ENCODE measurements at places on chromosomes 2 and 18.

DNA sequence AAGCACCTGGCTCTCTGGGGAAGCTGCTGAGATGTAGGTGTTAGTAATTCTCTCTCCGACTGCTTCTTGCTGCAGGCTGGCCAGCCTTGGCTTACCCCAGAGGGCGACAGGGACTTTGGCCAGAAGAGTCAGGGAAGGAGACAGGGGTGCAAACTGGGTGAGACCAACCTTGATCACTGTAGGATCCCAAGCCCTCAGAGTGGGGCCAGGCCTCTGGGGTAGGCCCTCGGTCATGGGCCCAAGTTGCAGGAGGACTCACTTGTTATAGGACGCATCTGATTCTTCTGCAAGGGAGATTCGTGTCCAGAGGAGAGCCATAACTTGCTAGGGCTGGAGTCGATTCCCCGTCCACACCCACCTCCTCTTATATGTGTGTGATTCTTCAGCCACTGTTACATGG lies 111.7 kb upstream of the SIX3 start:
- no peak for DNase-seq

DNA sequence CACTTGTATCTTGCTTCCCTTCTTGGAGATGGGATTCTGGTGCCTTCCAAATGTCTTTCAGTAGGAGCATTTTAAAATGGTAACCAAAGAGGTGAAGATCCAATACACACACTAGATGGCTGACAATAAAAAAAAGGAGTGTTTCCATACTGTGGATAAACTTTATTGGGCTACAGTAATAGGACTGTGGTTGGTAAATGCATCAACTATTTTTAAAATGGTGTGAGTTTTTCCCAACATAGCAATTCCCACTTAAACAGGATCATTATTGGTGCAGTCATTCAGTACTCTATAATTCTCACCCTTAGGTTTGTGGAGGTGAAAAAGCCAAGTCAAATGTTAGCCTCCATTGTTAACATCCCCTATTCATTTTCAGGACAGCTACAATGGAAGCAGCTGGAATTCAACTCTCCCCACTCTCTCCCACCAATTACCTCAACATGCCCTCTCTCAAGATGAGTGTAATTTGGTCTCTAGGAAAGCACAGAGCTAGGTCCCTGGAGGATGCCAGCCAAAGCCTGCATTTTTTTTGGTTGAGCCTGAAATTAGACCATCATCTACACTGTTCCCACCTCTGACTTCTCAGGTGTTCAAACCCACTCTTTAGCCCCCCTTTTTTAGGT lies 273.3 kb downstream of the TCF4 start:
- no peak for DNase-seq

DNA sequence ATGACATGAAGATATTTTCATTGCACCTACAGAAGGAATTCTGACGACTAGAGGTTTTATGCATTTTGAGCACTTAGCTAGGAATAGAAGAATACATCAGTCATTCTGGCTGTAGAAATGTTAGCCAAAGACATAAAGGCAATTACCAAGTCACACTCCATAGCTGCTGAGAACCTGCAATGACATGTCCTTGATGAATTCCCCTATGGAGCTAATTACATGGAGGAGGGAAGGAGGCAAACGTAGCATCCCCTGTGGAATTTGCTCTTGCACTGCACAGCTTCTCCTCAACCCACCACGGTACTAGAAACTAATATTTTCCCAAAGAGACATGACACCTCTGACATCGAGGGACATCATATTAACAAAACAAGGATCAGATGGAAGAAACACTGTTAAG lies 174.0 kb upstream of the SESTD1 start:
- no peak for DNase-seq

DNA sequence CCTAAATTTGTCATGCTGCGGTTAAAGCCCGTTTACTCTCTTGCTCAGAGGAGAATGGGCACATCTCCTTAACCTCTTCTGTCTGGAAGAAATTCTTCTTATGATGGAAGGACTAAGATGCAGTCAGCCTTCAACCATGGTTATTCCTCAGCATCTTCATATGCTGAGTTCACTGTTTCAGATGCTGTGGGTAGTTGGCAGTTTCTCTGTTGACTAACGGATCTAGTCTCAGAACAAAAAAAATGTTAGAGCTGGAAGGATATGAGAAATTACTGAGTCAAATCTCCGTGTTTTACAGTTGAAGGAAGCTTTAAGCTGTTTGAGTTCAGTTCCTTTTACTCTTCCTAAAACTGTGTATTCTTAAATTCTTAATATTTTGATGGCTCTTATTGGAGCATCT lies 43.6 kb upstream of the PGAP1 start:
- DNase-seq = no peak

GRCh38 chr2:28093308-28093707 lies 202.8 kb downstream of the BABAM2 start:
- no peak for DNase-seq

GRCh38 chr2:221060376-221060775 lies 511.7 kb downstream of the EPHA4 start:
- no peak for DNase-seq
